ENCODE measurements at places on chromosomes 3 and 15.

DNA sequence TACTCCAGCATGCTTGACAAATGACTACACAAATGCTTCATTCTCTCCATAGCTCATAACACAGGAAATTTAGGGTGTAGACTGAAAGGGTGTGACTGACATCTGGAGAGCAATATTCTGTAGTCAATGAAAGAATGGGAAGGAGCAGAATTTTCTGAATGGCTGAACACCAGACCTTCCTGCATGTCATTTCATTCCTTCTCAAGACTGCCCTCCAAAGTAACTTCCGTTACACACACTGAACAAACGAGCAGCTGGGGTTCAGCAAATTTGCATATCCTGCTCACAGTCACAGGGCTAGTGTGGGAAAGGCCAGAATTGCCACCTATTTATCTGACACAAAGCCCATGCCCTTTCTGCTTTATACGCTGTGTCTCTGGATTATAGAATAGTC is 325.0 kb upstream of the CFAP20DC start:
- DNase-seq = no peak

GRCh38 chr3:52685285-52685708 is 416 bp downstream of the PBRM1 start:
- peak; percentile 83 for DNase-seq

GRCh38 chr15:48547286-48547685 is 98.2 kb downstream of the FBN1 start:
- no peak for DNase-seq

DNA sequence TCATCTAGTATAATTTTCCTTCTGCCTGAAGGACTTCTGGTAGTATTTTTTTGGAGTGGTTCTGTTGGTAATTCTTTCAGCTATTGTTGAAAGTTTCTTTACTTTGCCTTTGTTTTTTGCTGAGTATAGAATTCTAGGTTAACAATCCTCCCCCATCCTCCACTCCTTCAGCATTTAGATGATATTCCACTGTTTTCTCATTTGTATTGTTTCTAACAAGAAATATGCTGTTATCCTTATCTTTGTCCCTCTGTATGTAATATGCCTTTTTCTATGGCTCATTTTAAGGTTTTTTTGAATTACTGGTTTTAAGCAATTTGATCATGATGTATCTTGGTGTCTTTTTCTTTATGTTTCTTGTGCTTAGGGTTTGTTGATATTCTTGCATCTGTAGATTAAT is 53.9 kb downstream of the KLF15 start:
- DNase-seq = no peak

- DNase-seq = no peak
Measured at GRCh38 chr3:125552401-125552800, 32.4 kb upstream of the SNX4 start.

- DNase-seq = peak; percentile 21
Measured at GRCh38 chr3:47825590-47825989, 22.7 kb downstream of the DHX30 start.

GRCh38 chr3:44248152-44248551 is 6.5 kb downstream of the TOPAZ1 start:
- no peak for DNase-seq

GRCh38 chr3:38101811-38102443 is 35.0 kb downstream of the ACAA1 start:
- DNase-seq = no peak

DNA sequence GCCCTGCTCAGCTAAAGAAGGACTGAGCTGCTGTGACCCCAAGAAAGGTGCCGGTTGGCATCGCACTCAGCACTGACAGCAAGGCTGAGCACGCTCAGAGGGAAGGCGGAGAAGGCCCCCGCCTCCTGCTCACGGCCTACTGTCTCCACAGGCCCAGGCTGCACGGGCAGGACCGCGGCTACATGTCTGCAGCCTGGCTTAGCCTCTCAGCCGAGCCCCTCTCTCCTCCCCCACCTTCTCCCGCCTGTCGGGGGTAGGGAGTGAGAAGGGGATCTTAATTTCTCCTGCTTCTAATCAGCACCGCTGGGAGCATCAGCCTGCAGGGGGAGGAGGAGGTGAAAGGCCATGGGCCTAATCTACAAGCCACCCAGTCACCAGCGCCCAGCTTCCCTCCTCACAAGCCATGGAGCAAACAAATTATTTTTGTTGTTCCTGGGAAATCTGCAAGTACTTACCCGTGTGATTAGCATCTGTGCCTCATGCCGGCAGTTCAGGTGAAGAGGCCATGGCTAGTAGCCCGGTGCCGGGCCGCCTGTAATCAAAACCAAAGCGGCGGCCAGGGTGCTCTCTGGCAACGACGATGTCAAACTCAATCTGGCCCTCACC is 68.1 kb downstream of the EPHB3 start:
- DNase-seq = peak; percentile 75

- peak; percentile 90 for DNase-seq
Measured at GRCh38 chr3:46909535-46910161, 32.1 kb downstream of the PTH1R start.

GRCh38 chr3:62923066-62923465 is 47.9 kb upstream of the CADPS start:
- no peak for DNase-seq

- DNase-seq = no peak
Measured at GRCh38 chr3:69273896-69274295, 112.0 kb downstream of the FRMD4B start.

DNA sequence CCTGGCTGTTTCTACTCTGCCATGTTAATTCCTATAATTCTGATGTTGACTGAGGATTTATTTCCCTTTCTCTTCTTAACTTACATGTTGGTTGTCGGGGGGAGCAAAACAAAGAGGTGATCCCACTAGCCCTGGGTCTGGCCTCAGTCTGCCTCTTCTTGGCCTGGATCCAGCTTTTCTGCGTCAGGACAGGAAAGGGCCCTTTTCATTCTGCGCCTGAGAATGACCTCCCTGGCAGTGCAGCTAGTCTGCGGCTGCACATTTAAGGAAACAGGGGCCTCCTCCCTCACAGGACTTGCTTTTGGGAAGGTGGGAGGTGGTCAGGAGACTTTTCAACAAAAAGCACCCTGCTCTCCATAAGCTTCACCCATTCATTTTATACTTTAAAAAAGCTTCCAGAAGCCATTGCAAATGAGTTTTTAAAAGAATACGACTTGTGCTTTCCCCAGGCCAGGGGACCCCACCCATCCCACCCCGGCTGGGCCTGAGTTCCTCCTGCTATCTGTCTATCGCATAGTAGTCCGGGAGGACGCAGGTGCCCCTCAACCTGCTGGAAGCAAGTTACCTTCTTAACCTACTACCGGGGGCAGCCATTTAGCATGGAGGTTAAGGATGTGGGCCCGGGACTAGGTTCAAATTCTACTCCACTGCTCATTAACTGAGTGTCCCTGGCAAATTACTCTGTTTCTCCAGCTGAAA is 21.3 kb upstream of the EHD4 start:
- DNase-seq = no peak

- DNase-seq = no peak
Measured at GRCh38 chr3:23959135-23959900, 14.2 kb downstream of the NR1D2 start.

- peak; percentile 68 for DNase-seq
Measured at GRCh38 chr3:137105277-137105977, 147.6 kb downstream of the IL20RB start.

GRCh38 chr3:146838221-146838620 is 233.1 kb upstream of the PLSCR5 start:
- DNase-seq = no peak

DNA sequence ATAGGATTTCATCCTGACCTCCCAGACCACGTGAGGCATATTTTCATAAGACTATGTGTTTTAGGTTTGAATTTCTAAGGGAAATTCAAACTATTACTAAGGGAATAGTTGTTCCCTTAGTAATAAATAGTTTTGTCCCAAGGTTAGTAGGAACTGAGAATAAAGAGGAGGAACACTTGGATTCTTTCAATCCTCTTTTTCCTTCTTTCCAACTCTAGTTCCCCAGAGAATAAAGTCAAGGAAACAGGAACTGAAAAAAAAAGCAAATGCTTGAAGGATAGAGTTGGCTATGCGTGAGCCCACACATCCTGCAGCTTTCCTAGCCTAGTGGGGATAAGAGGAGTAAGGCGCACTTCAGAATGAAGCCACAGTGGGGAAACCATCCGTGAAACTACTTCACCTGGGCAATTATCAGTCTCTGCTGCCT is 312.1 kb upstream of the TGFBR2 start:
- no peak for DNase-seq

All from ELF-1 (cell line).